ENCODE measurements at places on chromosomes 2 and 18.

DNA sequence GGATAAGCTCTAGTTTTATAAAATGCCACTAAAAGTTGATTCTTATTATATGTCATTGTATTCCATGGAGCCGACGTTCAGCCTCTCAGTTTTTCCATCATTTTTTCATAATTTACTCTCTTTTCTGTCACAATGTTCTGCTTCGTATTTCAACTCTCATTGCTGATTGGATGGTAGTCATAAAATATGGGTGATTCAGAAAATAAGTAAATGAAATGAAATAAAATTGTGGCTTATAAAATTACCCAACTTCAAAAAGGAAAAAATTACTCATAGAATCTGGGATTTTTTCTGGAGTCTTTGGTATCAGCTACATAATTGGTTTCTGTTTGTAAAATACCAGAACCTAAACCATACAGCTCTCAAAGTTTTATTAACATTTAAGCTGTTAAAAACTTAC lies 139.7 kb upstream of the ITGA4 start:
- no peak for DNase-seq

GRCh38 chr2:196967116-196967515 lies 40.6 kb upstream of the PGAP1 start:
- no peak for DNase-seq

DNA sequence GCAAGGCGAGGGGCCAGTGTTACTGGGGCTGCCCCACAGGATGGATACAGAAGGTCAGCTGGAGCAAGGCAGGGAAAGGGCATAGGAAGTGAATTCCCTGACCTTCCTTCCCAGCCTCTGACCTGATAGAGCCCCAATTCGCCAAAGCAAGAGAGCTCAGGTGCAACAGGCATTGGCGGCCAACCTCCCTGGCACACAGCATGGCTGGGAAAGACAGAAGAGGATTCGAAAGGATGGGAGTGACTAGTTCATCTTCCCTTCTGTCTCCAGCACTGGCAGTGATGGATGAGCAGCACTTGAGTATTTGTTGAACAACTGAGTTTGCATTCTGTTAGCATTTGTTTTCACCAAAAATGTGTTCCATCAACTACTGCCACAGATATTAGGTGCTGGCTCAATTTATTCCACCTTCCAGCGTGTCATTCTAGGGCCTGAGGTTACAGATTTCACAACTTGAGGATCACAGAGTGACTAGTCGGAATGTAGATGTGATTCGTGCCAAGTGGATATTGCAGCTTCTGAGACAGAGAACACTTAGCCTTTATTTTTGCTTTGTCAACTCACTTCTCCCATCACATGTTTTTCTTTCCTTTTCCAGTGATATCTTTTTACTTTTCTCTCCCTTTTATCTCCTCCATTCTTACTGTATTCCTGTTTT lies 6.2 kb downstream of the COPS8 start:
- no peak for DNase-seq

GRCh38 chr2:149278872-149279264 lies 51.5 kb upstream of the LYPD6 start:
- DNase-seq = no peak

DNA sequence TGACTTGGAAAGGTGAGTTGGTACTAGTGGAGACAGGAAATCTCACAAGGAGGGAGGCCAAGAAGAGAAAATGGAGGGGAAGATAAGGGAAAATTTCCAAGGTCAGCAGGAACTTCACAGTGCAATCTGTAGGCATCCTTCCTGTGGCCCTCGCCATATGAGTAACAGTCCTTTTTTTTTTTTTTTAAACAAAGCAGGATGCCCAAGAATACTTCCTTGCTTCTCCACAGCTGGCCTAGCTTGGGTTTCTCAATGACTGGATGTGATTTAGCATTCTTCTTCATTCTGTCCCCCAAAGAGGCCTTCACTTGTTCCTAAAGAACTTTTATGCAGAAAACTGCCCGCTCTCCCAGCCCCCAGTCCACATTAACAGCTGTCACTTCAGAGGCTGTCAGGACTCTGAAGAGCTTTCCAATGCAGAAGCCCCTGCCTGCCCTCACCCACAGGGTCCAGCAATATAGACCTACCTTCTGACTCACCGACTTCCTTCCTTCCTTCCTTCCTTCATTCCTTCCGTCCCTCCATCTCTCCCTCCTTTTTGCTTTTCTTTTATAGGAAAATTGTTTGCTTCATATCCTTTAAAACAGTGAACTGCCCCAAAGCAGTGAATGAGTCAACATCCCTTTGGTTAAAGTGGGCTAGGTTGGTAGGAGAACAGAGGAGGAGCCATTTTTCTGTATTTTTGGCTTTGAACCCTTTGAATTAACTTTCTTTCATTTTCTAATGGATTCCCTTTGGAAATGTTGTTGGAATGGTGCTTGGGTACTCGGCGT lies 172.0 kb downstream of the MGAT5 start:
- DNase-seq = no peak

DNA sequence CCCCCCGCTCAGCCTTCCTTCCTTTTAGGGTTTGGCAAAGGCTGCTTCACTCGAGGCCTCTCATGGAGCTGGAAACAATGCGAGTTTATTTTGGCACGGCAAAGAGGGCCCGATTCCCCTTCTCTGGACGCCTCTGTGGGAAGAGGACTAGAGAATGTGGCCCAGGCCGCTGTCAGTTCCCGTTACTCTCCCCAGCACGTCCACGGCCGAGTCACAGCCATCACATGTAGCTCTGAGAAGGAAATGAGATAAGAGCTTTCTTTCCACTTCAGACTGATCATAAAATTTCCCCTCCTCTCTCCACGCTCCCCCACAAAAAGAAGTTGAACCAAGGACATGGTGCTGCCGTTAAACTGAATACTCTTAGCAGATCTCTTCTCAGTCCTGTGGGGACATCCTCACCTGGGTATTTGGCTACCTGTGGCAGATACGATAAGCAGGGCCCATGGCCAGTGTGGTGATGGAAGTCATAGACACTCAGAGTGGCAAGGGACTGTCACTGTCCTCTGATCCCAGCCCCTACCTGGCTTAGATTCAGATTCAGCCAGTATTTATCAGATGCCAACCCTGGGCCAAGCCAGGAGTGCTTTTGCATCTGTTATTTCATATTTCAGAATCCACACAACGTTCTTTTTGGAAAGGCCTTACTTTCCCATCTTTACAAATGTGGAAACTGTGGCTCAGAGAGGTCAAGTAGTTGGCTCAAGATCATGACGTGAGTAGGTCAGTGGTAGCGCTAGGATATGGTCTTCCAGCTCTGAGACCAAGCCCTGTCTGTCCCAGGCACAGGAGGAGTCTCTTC lies 101.2 kb downstream of the MCFD2 start:
- no peak for DNase-seq

DNA sequence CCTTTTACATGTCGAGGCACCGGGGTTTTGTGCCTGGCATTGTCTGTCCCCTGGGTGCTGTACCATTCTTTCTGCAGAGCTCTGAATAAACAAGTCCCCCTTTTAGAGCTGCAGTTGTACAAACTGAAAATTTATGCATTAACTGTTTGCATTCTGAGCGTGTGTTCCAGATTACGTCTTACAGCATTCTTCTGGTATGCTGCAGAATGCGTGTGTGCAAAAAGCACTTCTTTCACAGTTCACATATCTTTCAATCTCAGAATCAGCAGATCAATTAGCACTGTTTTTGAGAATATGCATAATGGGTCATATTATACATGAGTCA lies 27.5 kb downstream of the MEIS1 start:
- no peak for DNase-seq

GRCh38 chr2:1986166-1986565 lies 241.9 kb upstream of the PXDN start:
- no peak for DNase-seq

GRCh38 chr2:239164335-239164871 lies 236.4 kb downstream of the HDAC4 start:
- DNase-seq = no peak

DNA sequence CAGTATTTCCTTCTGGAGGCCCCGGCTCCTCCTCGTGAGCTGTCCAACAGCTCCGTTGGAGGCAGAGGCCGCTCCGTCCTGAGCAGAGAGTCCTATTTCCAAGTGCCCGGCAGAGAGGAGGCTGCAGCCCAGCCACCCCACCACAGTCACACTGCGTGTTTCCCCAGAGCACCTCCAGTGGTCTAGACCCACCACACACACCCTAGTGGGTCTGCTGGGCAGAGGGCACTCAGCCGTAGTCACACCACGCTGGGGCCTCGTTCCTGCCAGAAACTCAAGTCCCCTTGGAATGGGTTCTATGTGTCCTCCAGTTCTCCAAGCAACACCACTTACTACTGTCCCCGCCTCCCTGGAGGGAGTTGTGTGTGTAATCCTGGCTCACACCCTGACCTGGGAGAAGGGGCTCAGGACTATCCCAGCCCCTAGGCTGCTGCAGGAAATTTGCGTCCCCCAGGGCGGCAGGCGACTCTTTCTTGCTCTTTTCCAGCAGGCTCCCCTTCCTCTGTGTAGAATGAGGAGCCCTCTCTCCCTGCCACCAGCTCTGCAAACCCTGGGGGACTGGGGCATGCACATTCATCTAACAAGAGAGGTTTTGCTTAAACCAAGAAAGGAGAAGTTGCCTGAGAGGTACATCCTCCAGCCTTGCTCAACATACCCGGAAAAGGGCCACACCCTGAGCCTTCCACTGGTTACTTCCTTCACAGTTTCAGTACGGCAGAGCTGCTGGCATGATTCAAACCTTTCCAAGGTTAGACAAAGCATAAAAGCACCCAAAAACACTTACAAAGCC lies 114.1 kb downstream of the NDUFA10 start:
- DNase-seq = no peak

- DNase-seq = peak; percentile 66
These were observed at the start of gene DGKD for GRCh38 chr2:233353769-233354499. Gene DGKD (plus strand): TSS chr2:233354494. CDS start chr2:233354519, 25 bp downstream.

DNA sequence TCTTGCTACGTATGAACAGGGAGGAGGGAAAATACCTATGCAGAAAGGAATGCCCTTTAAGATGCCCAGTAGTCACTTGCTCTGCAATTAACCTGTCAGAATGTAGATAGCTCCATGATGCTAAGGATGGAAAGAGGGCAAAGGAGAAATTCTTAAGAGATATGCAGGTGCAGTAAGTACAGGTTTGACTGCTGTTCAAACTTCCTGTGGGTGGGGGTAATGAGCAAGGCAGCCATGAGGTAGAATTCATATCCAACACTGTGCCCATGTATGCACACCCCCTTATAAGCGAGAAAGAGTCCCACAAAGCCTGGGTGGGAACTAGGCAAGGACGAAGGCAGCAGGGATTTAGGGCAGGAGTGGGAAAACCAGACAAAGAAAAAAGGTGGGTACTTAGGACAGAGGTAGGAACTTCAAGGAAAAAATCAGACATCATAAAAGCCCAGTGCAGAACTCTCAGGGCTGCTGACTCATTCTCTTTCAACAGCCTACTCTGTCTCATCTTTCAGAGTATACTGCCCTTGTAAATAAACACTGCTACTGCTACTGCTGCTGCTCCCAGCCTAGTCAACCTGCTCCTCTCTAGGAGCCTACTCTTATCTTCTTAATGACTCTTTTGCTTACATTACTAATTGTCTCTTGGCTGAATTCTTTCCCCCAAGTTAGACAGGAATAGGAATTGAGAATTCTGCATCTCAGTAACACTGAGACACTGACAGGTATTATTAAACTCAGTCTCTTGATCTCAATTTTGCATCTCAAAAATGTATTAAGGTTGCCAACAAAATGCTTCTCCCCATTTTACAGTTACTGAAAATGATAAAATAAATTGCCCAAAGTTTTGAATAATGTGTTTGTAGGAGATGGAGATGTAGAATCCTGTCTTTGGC lies 189.0 kb downstream of the PTH2R start:
- no peak for DNase-seq

GRCh38 chr2:147758821-147759220 lies 86.0 kb upstream of the ACVR2A start:
- no peak for DNase-seq

DNA sequence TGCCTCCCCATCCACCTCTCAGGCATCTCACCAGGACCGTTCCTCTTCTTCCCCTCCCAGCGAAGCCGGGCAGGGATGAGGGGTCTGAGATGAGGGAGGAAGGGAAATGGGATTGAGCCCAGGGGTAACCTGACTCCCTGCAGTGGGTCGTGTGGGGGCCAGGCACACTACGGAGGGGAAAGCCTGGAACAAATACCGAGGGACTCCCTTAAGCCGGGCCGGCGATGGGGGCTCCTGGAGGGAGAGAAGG lies 250 bp upstream of the SPEG start:
- no peak for DNase-seq

DNA sequence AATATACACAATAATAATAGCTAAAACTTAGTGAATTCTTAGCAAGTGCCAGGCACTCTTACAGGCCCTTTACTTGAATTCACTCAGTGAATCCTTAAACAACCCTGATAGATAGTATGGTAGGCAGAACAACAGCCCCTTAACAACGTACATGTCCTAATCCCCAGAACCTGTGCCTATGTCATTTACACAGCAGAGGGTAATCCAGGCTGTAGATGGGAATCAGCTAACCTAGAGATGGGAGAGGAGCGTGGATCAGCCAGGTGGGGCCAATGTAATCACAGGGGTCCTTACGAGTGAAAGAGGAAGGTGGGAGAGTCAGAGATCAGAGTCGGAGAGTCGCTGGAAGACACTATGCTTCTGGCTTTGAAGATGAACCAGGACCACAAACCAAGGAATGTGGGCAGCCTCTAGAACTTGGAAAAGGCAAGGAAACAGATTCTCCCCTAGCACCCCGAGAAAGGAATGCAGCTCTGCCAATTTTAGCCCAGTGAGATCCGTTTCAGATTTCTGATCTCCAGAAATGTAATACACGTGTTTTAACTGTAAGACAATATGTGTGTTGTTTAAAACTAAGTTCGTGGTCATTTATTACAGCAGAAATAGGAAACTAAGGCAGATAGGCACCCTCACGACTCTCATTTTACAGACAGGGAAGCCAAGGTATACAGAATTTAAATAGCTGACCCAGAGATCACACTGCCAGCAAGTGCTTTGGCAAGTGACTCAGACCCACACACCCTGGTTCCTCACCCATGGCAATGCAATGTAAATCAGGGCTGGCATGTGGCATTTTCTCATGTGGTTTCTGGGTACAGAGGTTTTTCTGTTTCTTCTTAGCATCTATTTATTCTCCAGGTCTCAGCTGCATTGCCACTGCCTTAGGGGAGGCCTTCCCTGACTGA lies 68.9 kb downstream of the DOCK10 start:
- no peak for DNase-seq

DNA sequence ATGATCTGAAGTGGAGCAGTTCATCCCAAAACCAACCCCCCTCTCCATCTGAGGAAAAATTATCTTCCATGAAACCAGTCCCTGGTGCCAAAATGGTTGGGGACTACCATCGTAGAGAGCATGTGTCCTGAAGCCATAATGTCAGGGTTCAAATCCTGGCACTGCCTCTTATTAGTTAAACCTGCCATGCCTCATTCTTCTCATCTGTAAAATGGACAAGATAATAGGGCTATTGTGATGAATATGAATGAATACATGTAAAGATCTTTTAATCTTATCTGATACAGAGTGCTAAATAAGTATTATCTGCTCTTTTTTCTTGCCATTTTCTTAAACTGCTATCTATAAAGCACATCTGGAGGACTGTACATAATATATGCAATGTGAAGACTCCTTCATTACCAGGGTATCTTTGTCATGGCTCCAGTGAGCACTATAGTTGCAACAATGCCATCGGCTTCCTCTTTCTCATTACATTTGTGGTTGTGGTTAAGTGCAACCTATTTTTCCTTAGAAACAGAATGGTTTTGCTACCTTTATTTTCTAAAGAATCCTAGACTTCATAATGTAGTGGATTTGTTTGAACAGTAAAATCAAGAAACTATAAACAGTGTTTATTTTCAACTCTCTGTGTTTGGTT lies 27.0 kb downstream of the MFSD6 start:
- DNase-seq = no peak

- DNase-seq = no peak
These were observed 16.3 kb downstream of the TSHZ1 start for GRCh38 chr18:75226956-75227316.

Measured in hematopoietic multipotent progenitor cell treated with erythropoietin and hydrocortisone succinate and interleukin-3 and kit ligand, for 15 days (in vitro differentiated cells).